ENCODE measurements at places on chromosomes 3 and 15. TPM values are rescaled to one million over a fixed set of nuclear protein-coding genes. Genes with fewer than 3 reads are reported as not detected.

- peak; percentile 15 for DNase-seq
These were observed 115.6 kb downstream of the ETFA start for GRCh38 chr15:76195506-76196268.

- no peak for DNase-seq
These were observed 419.9 kb downstream of the ERC2 start for GRCh38 chr3:56048331-56048730.

- DNase-seq = no peak
These were observed 250.8 kb upstream of the CBLB start for GRCh38 chr3:106119614-106120082.

- no peak for DNase-seq
These were observed 1146.7 kb downstream of the IGSF11 start for GRCh38 chr3:117887901-117888300.

The ADGRG7 gene
- total RNA-seq = not detected

The FETUB gene
- not detected for total RNA-seq

DNA sequence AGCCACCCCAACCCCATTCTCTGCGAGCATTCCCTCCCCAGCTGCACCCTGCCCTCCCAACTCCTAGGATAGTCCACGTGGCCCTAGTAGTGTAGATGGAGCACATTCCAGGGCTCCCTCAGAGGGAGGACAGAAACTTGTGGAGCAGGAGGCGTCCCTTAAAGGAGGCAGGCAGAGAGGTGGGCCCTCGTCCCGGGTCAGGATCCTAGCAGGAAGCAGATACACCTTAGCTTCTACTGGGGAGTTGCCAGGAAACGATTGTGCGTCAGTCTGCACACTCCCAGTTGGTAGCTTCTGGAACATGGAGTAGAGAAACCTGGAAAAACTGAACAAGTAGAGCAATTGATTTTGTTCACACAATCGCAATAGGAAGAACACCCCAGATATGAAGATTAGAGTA lies 43.9 kb upstream of the KLHL25 start:
- DNase-seq = no peak

DNA sequence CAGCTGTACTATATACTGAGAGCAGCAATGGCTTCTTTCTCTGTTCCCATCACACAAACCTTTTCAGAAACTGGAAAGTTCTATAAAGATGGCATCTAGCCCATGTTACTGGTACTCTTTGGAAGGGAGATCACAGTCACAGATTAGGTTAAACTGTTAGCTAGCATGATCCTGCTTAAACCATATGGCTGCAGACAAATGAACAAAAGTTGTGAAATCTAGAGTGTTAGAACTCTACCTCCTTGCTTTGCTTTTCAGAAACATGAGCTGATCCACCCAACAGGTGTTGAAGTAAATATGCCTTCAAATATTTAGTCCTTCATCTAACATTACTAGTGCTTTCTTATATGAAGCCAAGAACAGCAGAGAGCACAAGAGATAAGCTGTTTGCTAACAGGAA lies 102.6 kb downstream of the SNRK start:
- no peak for DNase-seq

- no peak for DNase-seq
These were observed 409 bp upstream of the LHFPL4 start for GRCh38 chr3:9553948-9554513.

- peak; percentile 44 for DNase-seq
These were observed 6.7 kb downstream of the ISLR start for GRCh38 chr15:74179983-74180880.

DNA sequence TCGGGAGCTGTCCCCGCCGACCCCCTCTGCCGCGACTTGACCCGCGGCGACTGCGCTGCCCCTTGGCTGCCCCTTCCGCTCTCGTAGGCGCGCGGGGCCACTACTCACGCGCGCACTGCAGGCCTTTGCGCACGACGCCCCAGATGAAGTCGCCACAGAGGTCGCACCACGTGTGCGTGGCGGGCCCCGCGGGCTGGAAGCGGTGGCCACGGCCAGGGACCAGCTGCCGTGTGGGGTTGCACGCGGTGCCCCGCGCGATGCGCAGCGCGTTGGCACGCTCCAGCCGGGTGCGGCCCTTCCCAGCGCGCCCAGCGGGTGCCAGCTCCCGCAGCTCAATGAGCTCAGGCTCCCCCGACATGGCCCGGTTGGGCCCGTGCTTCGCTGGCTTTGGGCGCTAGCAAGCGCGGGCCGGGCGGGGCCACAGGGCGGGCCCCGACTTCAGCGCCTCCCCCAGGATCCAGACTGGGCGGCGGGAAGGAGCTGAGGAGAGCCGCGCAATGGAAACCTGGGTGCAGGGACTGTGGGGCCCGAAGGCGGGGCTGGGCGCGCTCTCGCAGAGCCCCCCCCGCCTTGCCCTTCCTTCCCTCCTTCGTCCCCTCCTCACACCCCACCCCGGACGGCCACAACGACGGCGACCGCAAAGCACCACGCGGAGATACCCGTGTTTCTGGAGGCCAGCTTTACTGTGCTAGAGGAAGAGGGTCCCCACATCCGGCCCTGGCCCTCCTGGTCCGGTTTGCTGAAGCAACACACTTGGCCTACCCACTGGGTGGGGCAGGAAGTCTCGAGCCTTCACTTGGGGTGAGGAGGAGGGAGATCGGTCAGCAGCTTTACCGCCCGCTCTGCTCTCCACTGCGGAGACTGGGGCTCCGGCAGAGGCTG lies at the start of gene RASSF1:
Gene RASSF1 (minus strand): TSS at position 389 of the 882 bp plus-strand sequence. CDS start 31 bp downstream, at position 358.
- DNase-seq = peak; percentile 90

The FBXL2 gene
- total RNA-seq = 1.3 TPM

The NR2E3 gene
- total RNA-seq = 0.70 TPM

- DNase-seq = no peak
These were observed 35.5 kb downstream of the NR2F2 start for GRCh38 chr15:96365781-96366525.

- DNase-seq = no peak
These were observed 15.4 kb upstream of the CX3CR1 start for GRCh38 chr3:39295184-39295775.

Measured in Right ventricle myocardium superior (tissue), 1 donor.